Activated CD4-positive, alpha-beta T cell treated with anti-CD3 and anti-CD28 coated beads, Interleukin-2, amount 50 U/mL, for 24 hours (primary cell): ENCODE measurements at places on chromosomes 1 and 21.

- no peak for DNase-seq
Observed at GRCh38 chr1:228207381-228207810, 448 bp upstream of the OBSCN start.

DNA sequence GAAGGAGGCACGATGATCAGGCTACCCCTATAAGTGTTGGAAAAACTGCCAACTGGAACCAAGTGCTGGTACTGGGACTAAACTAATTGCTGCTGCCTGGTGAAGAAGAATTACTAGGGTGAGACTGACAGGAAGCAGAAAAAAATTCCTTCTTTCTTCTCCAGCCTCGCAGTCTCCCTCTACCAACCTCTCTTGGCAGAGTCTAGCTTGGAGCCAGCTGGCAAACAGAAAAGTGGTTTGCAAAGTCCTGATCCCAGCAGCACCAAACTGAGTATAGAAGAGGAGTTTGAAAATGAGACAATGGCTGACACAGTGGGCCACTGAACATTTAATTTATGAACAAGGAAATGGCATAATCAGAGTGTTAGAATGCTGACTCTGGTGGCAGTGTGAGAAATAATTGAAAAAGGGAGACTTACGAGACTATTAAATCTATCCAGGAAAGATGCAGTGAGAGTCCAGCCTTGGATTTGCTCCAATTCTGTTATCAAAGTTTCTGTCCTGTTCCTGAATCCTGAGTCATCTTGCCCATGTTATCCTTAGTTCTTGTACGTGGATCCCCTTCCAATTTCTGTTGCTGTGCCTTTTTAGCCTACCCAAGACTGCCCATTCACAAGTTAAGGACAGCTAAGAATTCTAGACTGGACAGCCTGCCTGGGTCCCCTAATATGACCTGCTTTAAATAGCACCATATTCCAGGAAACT, 23.7 kb upstream of the DISP1 start:
- DNase-seq = no peak

GRCh38 chr21:28018741-28019669, 973.7 kb downstream of the LTN1 start:
- no peak for DNase-seq

GRCh38 chr1:232765542-232765941, 39.7 kb upstream of the MAP10 start:
- no peak for DNase-seq

GRCh38 chr21:29347274-29347681, 48.6 kb downstream of the BACH1 start:
- DNase-seq = no peak

DNA sequence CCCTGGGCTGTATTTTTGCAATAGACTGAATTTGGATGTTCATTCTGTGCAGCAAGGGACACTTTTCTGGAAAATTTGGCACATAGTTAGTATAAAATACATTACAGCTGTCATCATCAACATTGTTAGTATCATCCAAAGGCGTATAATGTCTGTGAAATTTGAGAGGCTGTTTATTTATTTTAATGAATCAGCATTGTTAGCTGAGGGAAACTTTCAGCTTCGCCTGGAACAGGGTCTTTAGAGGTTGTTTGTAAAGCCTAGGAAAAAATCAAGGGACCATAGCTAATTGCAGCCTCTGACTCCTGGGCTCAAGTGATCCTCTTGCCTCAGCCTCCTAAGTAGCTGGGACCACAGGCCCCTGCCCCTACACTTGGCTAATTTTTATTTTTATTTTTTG, 106.8 kb upstream of the USP24 start:
- no peak for DNase-seq

- DNase-seq = no peak
Observed at GRCh38 chr1:154353966-154354365, 28.6 kb downstream of the ATP8B2 start.

- DNase-seq = no peak
Observed at GRCh38 chr1:216632980-216633379, 90.2 kb downstream of the ESRRG start.

DNA sequence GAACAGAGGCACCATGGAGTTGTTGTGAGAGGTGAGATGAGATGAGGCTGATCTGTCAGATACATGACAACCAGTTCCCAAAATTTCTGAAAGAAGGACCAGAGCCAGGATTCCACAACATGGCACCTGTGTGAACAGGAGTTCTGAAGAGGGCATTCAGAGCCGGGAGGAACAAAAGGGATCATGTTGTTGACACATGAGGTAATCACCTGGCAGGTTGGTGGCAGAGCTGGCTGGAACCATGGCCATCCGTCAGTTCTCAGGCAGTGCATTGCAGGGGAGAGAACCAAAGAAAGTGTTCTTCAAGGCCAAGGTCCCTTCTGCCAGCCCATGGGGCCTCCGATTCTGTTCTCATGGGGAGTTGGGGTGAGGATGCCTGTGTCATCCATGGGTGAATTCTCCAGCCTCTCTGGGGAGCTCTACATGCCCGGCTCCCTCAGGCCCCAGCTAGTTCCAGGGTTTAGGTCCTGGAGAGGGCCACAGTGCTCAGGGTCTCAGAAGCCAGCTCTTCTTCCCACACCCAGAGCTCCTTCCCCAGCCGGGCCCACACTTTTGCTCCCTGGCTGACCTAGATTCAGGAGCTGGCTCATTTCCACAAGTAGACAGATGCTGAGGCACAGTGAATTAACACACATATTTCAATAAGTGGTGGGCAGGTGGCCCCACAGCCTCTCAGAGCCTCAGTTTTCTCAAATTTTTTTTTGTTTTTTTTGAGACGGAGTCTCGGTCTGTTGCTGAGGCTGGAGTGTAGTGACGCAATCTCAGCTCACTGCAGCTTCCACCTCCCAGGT, 49.1 kb upstream of the CTPS1 start:
- DNase-seq = no peak

- DNase-seq = no peak
Observed at GRCh38 chr1:198068285-198068684, 88.5 kb upstream of the NEK7 start.

- no peak for DNase-seq
Observed at GRCh38 chr1:53392460-53392859, 64.6 kb upstream of the LRP8 start.

DNA sequence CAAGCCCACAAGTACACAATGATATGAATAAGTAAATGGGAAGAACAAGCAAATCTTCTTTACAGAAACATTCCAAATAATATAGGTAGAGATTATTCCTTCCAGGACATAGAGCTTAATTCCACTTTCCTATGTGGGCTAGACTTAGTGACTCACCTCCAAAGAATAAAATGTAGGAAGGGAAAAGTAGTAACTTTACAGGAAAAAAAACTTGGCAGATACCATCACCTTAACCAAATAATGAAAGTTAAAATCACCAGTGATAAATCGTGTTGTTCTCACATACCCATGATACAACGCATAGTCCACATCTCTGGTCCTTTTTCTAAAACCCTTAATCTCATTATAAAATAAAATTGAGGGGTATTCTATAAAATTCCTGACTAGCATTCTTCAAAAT, 260.8 kb downstream of the SPATA17 start:
- DNase-seq = no peak

- no peak for DNase-seq
Observed at GRCh38 chr1:101366513-101367215, 129.8 kb downstream of the S1PR1 start.

GRCh38 chr1:202131956-202132821, 9.5 kb downstream of the GPR37L1 start:
- no peak for DNase-seq

- DNase-seq = no peak
Observed at GRCh38 chr21:41703857-41704501, 62.9 kb downstream of the RIPK4 start.

DNA sequence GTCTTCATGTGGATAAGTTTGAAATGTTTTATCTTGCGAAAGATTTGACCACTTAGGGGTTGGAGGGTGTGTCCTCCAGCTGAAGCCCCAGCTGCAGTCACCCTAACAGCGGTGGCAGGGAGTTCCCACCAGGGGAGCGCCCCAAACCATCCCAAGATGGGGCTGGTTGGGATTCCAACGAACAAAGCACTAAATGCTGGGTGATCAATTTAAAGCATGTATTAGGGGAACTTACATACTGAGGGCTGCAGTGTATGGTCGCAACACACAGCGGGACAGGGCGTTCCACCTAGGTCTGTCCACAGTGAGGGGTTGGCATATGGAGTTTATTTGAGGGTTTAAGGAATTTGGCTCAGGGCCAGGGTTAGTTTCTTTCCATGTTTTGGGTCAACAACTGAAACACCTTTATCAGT, 26.3 kb downstream of the SLC37A1 start:
- DNase-seq = no peak

- no peak for DNase-seq
Observed at GRCh38 chr1:48115835-48116234, 106.7 kb upstream of the SLC5A9 start.

DNA sequence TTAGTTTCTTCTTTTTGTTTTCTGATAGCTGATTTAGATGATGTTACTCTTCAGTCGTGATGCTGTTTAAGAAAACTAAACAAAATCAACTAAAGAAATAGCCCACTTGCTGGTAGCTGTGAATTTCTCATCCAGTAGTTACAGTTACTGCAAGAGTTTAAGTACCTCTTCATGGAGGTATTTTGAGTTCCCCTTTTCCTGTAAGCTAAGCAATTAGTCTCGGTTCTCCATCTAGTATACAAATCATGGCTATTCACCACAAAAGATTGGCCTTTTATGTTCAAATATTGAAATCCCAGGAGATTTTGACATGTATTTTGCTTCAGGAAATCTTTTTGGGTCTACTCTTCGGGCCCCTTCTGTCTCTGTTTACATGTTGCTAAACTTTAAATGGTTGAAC, 31.1 kb downstream of the HUNK start:
- no peak for DNase-seq

DNA sequence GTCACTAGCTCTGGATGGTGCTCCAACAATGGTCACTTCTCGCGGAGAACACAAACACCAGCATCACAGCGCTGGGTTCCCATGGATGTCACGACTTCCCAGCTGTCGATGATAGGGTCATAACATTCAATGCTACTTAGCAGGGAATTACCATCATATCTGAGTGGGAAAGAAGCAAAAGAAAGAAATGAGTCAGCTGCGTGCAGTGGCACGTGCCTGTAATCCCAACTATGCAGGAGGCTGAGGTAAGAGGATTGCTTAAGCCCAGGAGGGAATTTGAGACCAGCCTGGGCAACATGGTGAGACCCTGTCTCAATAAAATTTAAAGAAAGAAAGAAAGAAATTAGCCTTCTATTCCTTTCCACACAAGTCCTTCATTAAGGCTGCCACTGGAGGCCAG, 3.6 kb upstream of the RABIF start:
- DNase-seq = no peak

DNA sequence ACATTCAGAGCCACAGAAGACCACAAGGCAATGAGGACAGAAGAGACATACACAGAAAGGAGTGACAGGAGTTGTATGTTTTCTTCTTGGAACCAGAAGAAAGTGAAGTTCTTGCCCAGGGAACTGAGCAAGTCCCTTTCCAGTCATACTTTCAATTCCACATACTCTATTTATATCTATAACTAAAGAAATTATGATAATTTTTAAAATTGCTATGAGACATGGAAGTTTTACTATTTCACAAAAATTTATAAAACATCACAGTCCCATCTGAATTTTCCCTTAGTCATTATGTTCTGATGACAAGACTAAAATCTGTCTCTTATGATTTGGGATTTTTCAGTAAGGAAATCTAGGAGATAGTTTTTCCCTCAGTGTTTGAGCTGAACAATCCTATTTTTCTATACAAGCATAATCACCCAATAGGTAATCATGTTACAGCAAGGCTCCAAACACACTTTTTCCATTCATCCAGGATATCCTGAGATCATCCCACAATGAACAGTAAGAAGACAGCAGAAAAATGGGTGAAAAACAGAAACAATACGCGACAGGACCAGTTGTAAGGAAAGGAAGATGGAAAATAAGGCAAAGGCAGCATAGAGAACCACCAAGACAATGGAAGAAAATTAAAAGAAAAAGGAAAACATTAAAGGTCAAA, 154.6 kb downstream of the VAV3 start:
- DNase-seq = no peak

DNA sequence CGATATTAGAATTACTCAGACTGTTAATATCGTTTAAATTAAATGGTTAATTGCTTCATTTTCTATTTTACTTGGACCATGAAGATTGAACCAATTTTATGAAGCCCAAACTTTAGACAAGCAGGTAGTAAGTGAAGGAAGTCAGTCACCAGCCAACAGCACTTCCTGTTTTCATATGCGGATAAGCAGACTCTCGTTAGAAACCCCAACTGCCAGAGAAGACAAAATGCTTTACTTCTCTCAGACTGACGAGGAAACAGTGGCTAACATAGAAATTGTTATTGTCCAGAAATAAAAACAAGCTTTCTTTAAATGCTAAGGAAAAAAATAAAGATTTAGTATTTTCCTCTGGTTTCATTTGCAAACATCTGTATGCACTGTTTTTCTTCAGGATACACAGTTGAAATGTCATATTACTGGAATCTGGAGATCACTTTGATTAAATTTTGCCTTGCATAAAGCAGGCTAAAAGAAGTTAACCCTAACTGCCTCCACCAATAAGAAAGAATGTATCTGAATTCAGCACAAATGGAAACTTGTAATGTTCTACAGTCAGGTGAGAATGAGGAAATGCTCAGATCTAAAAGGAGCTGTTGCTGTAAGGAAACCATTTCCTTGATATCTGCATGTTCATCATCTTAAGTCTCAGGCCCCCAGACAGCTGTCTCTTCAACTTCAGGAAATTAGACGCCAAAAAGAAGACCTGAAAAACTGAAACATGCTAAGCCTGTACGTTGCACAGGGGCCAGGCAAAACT, 129.8 kb upstream of the SAMSN1 start:
- DNase-seq = no peak

GRCh38 chr1:28890435-28890834, 23.9 kb upstream of the EPB41 start:
- no peak for DNase-seq

GRCh38 chr1:34549199-34549598, 205.6 kb upstream of the GJB5 start:
- DNase-seq = no peak

DNA sequence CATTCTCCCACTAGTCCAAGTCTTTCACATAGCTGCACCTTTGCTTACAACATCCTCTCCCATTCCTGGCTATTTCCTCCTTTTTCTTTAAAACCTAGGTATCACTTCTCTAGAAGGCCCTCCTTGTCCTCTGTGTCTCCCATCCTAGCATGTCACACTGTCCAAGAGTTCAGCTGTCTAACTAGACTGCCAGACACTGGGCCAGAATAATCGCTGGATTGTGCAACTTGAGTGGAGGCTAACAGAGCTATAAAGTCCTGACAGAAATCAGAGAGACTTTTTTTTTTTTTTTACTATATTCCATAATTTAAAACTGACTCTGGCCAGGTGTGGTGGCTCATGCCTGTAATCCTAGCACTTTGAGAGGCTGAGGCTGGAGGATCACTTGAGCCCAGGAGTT, 4.2 kb upstream of the ANGPTL7 start:
- DNase-seq = no peak

DNA sequence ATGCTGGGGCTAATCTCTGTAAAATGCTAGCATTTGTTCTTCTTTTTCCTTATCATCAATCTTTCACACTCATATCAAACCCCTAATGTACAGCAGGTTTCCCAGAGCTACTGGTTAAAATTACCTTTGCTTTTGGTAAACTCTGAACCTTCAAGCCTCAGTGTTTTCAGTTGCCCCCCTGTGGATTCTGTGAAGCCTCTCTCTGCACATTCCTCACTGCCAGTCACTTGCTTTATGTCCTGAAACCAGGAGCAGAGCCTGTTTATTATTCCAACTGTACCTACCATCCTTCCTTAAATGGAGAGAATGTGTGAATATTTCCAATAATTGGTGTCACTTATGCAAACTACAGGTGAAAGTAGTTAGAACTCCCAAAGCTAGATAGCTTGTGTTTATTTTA, 134.2 kb downstream of the NEK7 start:
- no peak for DNase-seq
